ENCODE measurements at places on chromosomes 1 and 21. TPM values are rescaled to one million over a fixed set of nuclear protein-coding genes. Genes with fewer than 3 reads are reported as not detected.

DNA sequence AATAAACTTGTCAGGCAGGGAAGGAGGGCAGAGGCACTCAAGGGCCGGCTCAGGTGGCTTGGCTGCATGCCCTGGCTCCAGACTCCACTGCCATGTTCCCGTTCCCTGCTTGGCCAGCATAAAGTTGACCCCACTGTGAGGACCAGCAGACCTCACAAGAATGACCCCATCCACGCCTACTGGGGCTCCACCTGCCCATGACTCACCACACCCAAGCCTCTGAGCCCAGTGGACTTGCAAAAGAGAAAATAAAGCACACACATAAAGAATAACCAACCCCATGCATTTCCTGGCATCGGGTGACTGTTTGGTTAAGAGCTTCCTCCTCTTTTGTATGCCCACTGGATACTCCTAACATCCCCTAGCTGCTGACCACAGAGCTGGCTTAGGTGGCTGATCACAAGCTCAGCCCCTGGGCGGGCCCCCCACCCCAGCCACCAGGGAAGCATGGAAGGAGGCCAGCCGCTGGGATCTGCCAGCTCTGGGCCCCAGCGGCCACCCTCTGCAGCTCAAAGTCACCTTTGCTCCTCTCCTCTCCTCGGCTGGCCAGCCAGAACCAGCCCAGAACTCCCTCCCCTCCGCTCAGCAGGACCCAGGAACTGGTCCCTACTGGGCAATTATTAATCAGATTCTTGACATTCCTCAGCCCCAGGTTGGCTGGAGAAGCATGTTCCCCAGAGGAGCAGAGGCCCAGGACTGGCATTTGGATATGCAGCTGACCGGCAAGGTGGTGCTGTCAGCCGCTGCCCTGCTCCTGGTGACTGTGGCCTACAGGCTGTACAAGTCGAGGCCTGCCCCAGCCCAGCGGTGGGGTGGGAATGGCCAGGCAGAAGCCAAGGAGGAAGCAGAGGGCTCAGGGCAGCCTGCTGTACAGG is at the start of gene KLHDC7A:
KLHDC7A (plus strand) TSS at position 616 of the 875 bp plus-strand sequence; CDS start at position 668, 52 bp downstream.
- peak; percentile 61 for DNase-seq

CD52 gene
- 7.9 TPM for polyA plus RNA-seq

MAP1LC3C gene
- 1.3 TPM for polyA plus RNA-seq

- DNase-seq: no peak
Measured at GRCh38 chr1:225635649-225636048, 17.3 kb downstream of the ENAH start.

GRCh38 chr1:50929376-50929958 is 30.6 kb downstream of the FAF1 start:
- DNase-seq: peak; percentile 8

DNA sequence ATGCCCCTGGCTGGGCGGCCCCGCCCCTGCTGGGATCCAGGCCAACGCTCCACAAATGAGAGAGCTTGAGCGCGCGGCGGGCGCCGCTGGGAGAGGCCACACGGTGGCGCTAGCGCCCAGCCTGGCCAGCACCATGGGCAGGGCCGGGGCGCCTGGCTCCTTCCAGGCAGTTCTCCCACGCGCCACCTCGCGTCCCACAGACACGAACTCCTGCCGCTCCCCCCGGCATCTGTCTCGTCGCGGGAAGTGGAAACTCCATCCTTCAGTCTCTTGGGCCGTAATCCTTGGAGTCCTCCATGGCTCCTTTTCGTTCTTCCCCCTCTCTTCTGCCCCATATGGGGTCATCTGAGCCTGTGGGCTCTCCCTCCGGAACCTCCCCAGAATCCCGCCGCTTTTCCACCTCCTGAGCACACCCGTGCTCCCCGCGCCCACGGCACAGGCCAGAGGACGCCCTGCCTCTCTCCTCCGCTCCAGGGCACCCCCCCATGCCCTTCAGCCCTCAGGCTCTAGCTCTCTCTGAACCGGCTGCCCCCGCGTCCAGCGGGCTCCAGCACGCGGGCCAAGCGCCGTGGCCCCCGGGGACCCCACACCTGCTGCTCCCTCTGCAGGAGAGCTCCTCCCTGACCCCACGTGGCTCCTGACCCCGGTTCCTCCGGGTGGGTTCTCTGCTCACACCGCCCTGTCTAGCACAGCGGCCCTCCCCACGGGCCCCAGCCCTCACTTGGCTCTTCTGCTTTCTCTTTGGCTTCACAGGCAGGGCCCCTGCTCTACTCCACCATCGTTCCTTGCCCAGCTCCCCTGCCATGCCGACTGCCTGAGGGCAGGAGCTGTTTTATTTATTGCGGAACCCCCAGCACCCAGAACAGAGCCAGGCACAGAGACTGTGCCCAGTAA is 31.9 kb upstream of the EDN2 start:
- DNase-seq: peak; percentile 86

DNA sequence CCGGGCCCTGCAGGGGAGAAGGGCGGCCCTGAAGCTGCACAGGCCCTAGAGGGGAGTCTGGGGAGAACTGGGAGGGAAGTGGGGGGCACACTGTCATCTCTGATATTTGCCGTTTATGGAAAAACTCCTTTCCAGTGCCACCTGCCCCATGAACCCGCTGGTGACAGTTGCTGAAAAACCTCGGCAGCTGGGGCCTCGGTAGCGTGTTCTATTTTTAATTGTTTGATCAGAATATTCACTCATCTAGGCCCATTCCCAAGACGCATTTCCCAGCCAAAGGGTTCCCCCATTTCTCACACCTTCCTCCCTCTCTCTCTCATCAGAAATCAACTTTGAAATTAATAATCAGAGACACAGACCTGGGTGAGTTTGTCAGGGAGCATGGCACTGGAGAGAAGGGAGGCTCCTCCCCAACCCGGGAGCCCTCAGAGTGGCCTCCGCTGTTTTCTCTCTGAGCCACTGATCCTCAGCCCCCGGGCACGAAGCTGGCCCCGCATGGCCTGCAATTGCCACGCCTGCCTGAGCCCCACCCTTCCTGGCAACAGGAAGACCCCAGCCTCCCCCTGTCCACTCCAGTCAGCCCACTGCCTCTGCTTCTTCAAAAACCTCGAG is 111.1 kb downstream of the CASZ1 start:
- DNase-seq: no peak

GJA9 gene
- polyA plus RNA-seq: 0.15 TPM

URB1 gene
- polyA plus RNA-seq: 10.7 TPM

DNA sequence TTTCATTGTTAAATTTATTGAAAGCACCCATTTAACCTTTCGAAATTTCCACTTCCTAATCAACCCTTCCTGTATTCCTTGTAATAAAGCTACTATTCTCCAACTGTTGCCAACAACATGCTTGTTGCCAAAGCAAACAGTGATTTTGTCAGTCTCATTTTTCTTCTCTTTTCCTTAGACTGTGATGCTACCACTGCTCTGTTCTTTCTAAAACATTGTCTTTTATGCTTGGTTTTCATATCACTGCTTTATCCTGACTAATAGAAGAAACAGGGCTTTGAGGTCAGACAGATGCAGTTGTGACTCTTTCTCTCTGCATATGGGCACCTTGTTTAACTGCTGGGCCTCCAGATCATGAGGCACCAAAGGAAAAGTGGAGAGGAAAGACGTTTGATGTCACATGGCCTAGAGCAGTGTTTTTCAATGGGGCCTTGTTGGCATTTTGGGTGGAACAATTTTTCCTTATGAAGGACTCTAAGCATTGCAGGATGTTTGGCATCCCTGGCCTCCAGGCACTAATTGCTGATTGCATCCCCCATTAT is 56.1 kb downstream of the HMCN1 start:
- DNase-seq: no peak

DNA sequence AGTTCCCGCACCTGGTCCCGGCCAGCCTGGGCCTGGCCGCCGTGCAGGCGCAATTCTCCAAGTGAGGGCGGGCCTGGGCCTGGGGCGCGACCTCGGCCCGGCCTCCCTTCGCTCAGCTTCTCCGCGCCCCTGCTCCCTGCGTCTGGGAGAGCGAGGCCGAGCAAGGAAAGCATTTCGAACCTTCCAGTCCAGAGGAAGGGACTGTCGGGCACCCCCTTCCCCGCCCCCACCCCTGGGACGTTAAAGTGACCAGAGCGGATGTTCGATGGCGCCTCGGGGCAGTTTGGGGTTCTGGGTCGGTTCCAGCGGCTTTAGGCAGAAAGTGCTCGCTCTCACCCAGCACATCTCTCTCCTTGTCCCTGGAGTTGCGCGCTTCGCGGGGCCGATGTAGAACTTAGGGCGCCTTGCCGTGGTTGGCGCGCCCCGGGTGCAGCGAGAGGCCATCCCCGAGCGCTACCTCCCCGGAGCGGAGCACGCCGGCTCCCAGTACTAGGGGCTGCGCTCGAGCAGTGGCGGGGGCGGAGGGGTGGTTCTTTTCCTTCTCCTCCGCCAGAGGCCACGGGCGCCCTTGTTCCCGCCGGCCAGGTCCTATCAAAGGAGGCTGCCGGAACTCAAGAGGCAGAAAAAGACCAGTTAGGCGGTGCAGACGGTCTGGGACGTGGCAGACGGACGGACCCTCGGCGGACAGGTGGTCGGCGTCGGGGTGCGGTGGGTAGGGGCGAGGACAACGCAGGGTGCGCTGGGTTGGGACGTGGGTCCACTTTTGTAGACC is 1.2 kb downstream of the OLIG1 start:
- no peak for DNase-seq

GRCh38 chr1:179305450-179305849 is 11.9 kb downstream of the SOAT1 start:
- no peak for DNase-seq

GRCh38 chr1:14686701-14687100 is 88.2 kb downstream of the KAZN start:
- no peak for DNase-seq

CTPS1 gene
- polyA plus RNA-seq: 28.8 TPM

GRCh38 chr1:22575532-22576149 is 12.4 kb downstream of the EPHA8 start:
- DNase-seq: no peak

DNA sequence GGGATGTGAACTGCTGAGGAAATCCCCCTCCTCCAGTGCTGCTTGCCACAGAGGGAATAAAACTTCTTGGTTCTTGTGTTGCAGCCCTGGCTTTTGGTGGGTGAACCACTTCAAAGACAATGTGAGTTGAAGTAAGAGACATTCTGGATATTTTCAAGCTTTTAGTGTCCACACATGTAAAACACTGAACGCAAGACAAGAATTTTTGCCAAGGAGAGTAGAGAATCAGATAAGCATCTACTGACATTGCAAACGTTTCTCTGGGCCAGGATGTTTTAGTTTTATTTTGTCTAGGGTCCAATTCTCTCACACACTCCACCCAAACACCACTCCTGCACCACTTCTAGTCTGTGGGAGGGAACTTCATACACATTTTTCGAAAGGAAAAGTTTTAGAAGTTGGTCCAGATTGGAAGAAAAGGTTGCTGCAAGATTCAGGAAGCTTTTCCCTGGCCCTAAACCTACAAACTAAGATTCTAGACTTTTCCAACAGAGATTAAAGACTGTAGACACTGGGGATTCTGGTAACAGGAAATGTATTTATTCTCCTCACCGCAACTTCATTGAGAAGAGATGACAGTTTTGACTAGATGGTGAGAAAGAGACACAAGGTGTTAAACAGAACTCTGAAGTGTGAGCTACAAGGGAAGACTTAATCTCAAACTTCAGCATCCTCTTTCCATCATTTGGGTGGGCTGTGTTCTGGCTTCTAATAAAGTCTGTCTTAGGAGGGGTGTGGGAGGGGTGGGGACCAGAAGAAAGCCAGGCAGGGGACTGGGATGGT is 16.1 kb downstream of the FASLG start:
- DNase-seq: no peak

- DNase-seq: peak; percentile 8
Measured at GRCh38 chr21:41817228-41817627, 50.4 kb upstream of the RIPK4 start.

TMEM51 gene
- 17.2 TPM for polyA plus RNA-seq

TRAF3IP3 gene
- 1.9 TPM for polyA plus RNA-seq

DNA sequence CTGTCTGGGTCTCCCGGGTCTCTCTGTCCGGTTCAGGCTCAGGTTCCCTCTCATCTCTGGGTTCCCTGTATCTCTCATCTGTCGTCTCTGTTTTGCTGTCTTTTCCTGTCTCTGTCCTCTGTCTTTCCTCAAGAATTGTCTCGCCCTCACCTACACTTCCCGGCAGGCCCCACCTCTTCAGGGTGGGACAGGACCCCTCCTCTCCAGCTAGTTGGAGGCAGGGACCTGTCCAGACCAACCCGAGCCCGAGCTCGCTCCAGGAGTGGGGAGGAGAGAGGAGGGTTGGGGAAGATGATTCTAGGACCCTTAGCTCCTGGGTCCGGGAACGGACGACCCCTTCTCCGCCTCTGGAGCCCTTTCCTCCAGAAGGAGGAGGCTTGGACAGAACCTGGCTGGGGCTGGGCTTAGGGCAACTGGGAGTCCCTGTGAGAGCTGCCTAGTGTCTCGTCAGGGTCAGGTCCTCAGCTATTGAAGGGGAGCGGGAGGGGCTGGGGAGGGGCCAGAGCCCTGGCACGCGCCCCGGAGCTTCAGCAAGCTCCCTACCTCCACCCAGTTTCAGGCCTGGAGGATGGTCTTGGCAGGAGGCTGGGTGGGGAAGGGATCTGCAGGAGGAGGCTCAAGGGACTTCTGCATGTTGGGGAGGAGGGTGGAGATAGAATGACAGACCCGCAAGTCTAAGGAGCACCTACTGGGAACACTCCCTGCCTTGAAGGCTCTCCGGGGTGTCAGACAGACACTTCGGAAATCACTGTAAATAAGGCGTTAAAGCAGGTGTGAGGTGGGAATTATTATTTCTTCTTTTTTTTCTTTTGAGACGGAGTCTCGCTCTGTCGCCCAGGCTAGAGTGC is 26.3 kb upstream of the EPB41 start:
- no peak for DNase-seq

- DNase-seq: no peak
Measured at GRCh38 chr1:225825607-225826007, 15.7 kb downstream of the EPHX1 start.

- no peak for DNase-seq
Measured at GRCh38 chr1:161803181-161803580, 37.1 kb downstream of the ATF6 start.

GRCh38 chr1:226920446-226920894 is 19.6 kb upstream of the COQ8A start:
- no peak for DNase-seq

AK5 gene
- polyA plus RNA-seq: 3.2 TPM

DNA sequence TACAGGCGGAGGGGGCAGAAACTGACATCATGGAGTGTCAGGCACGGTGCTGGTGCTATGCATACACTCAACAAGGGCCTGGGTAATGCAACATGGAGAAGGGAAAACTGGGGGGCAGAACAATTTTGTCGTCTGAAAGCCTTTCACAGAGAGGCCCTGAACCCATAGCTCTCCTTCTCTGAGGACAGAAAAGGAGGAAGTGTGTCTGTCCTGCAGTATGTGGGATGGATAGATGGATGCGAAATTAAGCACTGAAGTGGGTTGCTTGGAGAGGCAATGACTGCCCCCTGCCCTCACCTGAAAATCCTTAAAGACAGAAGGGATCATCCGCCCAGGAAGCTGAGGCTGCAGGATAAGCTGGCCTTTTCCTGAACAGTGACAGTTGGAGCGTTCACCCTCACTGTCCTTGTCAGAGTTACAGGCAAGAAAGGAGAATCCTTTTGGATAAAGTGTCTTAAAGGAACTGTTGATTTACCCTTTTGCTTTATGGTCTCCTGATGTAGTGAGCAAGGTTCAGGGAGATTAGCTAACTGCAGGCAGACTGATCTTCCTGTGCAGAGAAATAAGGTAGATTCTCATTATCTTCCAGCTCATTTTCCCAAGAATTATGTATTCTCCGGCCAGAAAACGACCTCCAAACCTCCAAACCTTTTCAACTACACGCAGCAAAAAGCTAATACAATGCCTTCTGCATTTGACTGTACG is 1.6 kb upstream of the FAM20B start:
- no peak for DNase-seq

- no peak for DNase-seq
Measured at GRCh38 chr1:22780696-22781095, 70.1 kb downstream of the EPHB2 start.

GRCh38 chr1:25821630-25822091 is 1.9 kb downstream of the MTFR1L start:
- DNase-seq: no peak

RGS13 gene
- not detected for polyA plus RNA-seq

GRCh38 chr1:36835696-36836095 is 198.6 kb downstream of the GRIK3 start:
- DNase-seq: no peak
